ENCODE measurements at places on chromosomes 6 and 20.

DNA sequence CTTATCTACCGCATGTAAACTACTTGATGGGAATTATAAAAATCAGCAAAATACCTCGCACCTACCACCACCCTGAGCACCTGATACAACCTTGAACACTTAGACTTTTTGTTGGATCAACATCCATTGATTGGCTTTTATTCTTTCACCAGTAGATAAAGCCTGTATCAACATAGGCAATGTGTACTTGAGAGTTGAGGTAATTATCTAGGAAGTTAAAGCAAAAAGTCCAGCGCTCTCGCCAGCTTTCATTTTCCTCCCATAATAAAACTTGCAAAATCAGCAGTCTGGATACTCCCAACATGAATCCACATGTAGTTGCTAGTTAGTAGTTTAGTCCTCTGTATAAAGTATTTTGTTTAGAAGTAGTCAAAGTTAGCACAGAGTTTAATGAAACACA, 132.0 kb upstream of the PRDM1 start:
- no peak for ATAC-seq

DNA sequence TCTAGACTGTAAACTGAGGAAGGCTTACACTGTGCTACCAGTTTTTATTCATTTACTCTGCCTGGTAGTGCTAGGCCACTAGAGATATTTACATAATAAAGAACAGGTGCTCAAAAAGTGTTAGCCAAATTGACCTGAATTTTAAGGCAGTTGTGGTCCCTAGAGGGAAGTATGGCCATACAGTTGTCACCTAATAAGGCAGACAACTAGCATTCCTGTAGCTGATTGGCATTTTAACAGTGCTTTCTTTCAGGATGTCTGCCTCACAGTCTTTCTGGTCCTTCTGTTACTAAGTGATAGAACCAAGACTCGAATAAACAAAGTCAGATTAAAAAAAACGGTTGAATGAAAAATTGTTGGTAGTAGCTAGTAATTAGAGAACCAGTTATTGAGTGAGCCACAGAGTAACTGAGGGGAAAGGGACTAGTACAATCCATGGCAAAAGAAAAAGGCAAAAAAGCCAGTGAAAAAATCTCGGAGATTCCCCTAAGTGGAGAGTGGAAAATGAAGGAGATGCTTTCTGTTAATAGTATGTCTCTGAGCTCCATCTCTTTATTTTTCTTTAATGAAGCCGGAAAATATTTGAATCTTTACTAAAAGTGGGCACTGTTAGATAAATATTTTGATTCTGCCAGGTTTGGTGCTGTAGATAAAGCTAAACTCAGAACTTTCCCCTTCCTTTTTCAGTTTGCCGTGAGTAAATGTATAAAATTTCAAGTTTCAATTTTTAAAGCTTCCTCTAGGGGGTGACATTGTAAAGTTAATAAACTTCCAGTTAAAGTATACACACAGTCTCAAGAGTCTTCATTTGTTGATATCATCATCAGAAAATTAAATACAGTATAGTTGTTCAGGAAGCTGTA, 9.1 kb downstream of the VTA1 start:
- no peak for ATAC-seq

DNA sequence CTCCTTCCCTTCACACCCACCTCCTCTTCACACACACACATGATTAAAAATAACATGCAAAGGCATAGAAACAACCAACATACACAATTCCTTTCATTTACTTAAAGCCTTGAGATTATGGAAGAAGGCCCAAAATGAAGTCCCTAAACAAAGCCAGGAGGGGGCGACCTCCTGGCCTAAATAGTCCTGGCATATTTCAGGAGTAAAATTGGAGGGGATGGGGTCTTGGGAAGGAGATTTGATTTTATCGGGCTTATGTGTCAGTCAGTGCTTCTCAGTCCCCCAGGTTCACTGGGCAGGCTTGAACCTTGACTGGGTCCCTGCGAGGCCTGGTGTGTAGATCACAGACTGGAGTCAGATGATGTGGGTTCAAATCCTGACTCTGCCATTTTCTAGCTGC, 266.4 kb downstream of the SAMD5 start:
- no peak for ATAC-seq

DNA sequence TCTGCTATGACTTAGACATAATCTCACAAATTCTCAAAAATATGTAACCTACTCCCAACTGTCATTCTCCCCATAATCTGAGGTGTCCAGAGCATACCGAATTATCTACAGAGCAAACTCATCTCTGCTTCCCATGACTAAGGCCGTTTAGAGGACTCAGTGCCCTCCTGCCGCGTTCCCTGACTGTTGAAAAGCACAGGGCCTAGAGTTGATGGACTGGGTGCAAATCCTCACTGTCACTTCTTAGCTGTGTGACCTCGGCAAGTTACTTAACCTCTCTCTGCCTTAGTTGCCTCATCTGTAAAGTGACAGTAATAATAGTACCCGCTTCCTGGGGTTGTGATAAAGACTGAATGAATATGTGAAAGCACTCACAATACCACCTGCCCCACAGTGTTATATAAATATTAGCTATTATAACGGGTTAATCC, 4.7 kb upstream of the TUBB2A start:
- ATAC-seq, result no peak

- no peak for ATAC-seq
Observed at GRCh38 chr20:34033903-34034302, 40.2 kb downstream of the RALY start.

- ATAC-seq, result no peak
Observed at GRCh38 chr20:31570735-31571617, 34.1 kb upstream of the ID1 start.

DNA sequence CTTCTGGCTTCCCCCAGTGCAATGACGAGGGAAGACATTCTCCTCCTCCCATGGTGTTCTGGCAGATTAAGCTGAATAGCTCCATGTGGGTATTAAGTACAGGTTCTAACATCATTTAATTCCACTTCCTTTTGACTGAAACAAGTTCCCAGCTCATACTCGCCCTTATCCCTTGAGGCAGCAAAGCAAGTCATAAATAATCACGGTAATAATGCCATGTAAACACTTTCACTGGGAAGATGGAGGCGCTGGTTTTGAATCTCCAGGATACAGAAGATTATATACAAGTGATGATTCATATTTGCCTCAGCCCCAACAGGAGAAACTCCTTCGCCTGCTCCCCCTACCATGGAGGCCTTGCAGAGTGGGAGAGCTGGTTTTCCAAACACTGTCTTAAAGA, 141.3 kb downstream of the PXDC1 start:
- ATAC-seq, result no peak

- ATAC-seq, result no peak
Observed at GRCh38 chr6:153425536-153425935, 294.5 kb upstream of the RGS17 start.

All from stimulated activated memory B cell treated with anti-CD40 and anti-IgM and Interleukin-4, amounts not matched to agents 10 μg/mL and 1 μg/mL and 100 μg/mL, for 72 hours (primary cell).